AML-193 (cell line): ENCODE measurements at places on chromosomes 2 and 18.
A peak's percentile ranks its signal among the peaks of the same experiment; 100 is the strongest.

GRCh38 chr2:28393114-28393836, 617 bp downstream of the FOSL2 start:
- no peak for DNase-seq

- no peak for DNase-seq
These were observed 22.4 kb downstream of the NCOA1 start for GRCh38 chr2:24513281-24514071.

DNA sequence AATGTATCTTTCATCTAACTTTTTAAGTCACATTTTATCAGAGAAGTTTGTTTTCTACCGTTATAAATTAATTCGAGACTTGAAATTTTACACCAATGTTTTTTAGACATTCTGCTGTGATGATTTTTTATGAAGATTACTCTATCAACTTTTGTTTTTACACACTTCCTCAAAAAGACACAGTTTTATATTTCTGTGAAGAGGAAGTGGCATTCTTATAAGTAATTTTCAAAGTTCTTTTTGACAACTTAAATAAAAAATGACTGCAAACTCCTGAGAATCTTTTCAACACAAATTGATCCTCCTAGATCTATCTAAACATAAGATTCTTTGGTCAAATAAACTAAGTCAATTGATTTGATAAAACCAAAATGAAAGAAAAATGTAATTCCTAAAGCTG, 13.7 kb downstream of the ANKRD44 start:
- DNase-seq = peak; percentile 61

DNA sequence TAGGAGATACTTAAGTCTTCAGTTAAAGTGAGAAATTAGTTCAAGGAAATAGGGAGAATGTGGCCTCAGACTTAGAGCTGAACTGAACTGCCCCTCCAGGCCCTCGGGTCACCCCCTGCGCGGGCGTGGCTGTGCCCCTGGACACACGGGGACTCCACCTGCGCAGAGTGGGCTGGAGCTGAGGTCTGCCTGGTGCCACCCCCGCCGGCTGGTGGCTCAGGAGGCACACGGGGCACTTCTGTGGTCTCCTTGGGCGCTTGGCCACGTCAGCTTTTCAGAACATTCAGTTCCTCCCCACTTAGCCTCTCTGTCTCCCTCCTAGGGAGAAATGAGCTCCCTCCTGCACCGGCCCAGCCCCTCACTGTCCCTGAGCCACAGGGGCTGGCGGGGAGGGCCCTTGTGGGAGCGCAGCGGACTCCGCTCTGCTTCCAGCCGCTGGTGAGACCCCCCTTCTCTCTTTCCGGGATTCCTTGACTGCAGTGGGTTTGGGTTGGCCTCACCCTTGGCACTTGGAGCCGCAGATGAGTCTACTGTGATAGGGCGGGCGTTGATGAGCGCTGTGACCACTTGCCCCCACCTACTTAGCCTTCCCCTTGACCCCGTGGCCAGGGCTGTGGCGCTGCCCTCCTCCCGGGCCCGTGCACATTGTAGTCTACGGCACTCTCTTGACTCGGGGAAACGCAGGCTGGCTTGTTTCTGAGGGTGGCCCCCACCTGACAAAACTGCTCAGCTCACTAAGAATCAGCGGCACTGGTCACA, 18.2 kb upstream of the PDIA6 start:
- DNase-seq = no peak

- DNase-seq = no peak
These were observed 58.5 kb downstream of the ACOXL start for GRCh38 chr2:110790907-110791306.

DNA sequence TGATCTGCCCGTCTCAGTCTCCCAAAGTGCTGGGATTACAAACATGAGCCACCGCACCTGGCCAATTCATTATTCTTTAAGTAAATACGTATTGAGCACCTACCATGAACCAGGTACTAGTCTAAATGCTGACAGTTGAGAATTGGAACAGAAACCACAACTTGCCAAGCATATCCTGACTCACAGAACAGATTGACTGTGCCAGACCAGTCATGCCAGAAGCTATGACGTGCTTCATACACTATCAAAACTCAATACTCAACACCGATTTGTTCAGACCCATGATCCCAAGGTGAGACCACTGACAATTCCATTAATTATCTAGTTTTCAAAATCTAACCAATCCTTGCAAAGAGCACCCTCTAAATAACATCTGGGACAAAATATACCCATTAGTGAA, 148.6 kb downstream of the B3GNT2 start:
- DNase-seq = no peak

GRCh38 chr2:204239411-204240165, 303.0 kb downstream of the ICOS start:
- DNase-seq = no peak

DNA sequence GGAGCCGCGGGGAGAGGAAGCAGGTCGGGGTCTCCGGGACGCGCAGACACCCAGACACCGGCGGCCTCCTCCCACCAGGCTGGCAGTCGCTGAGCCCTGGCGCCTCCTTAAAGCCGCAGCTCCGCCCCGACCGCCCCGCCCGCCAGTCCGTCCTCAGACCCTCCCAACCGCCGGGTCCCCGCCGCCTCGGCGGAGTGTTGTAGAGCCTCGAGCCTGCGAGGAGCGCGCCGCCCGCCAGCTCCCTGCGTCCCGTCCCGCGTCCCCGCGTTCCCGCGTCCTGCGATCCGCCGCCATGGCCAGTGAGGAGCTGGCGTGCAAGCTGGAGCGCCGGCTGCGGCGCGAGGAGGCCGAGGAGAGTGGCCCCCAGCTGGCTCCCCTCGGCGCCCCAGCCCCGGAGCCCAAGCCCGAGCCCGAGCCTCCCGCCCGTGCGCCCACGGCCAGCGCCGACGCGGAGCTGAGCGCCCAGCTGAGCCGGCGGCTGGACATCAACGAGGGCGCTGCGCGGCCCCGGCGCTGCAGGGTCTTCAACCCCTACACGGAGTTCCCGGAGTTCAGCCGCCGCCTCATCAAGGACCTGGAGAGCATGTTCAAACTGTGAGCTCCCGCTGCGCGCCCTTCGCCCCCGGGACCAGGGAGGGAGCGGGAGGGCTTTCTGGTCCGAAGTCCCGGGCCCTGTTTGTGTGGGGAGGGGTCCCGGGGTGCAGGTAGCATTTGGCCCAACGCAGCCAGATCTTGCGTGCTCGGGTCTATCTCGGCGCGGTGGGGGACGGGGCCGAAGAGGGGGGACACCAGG, at the start of gene EFHD1:
Gene EFHD1, plus strand, starts transcription at position 192 of the 793 bp plus-strand sequence. Its CDS starts 101 bp downstream, at position 293.
- DNase-seq = no peak

DNA sequence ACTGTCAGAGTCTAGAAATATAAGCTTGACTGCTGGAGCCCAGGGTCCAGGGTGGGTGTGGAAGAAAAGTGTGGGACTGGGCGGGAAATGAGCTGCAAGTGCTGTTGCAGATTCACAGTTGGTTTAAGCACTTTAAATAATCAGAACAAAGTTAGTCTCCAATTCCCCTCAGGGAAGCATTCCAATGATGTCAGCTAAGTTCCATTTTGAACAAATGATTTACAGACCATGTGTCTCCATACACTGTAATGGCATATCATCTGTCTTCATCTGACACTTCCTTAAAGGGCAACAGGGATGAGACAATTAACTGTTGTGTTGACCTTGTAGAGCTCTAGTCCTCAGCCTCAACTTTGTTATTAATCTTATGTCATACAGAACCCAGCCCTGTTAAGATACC, 31.5 kb upstream of the REG3A start:
- DNase-seq = no peak

DNA sequence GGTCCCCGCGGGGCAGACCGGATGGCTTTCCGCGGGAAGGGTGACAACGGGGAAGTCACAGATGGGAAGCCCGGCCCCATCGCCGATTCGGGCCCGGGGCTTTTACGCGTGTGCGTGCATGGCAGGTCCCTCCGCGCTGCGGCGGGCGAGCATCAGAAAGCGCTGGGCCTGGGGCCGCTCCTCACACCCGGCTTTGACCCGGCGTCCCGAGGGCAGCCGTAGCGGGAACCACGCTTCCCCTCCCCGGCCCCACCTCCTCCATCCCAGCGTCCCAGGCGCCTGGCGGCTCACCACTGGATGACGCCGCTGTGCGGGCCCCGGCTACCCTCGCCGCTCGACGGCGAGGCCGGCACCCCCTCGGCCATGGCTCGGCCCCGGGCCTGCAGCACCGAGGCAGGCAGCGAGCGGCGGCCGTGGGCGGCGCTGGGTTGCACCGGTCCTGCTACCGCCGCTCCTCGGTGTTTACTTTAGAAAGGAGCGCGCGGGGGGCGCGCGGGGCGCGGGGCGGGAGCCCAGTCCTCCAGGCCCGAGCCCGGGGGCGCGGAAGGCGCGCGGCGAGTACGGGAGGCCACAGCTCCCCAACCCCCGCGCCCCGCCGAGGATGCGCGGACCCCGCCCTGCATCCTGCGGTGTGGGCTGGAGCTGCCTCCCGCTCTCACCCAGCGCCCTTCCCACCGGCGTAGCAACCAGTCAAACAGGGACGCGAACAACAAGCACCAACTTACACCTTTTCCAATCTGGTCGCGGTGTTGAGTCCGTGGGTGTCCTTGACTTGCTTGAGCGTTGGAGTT, 806 bp downstream of the RFX8 start:
- DNase-seq = peak; percentile 33

DNA sequence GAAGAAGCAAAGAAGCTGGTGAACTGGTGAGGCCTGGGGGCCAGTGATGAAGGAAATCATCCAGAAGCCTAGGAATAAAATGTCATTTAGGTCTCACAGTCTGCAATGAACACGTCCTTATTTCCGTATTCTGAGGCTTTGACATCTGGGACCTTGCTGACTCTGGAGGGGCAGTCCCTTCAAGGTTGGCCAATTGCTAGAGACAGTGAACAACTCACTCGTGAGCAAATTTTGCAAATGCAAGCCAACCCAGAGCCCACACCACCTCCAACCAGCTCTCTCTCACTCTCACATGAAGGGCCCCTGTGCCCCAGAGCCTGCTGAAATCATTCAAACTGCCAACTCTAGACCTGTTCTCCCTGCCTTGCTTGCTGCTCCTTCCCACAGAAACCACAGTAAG, 279.1 kb upstream of the LYPD1 start:
- DNase-seq = no peak

GRCh38 chr2:137952586-137953129, 11.6 kb upstream of the HNMT start:
- DNase-seq = no peak

- DNase-seq = no peak
These were observed 32.7 kb downstream of the MEX3C start for GRCh38 chr18:51164761-51165281.

DNA sequence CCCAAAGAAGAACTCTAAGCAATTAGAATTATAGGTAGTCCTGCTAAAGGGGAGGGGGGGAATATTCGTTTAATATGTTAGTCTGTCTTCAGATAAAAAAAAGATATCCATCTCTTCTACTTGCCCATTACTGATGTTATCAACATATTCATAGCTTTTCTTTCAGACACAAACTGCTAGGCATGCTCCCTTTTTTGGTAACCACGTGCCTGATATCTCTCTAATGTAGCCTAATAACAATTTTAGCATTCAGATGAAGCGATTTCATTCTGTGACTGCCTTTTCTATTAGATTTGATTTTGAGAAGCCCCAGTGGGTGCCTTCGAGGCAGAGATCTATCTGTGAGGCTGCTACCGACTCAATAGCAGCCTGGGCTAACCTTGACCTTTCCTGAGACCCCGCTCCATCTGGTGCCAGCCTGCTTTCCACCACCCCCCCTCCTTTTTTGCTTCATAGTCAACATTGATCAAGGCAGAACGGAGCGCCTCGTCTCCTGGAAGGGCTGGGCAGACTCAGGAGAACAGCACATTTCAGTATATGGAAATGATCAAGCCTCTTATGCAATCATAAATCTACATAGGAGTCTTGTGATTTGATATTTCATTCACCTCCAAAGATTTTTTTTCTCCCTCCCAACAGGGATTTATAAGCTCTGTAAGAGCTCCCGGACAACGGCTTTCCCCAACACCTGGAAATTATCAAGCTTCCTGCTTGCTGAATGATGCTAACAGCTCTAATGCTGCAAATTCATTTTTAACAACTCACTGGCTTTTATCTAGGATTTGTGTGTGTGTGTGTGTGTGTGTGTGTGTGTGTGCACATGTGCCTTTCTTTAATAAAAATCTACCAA, 14.7 kb upstream of the BCL11A start:
- no peak for DNase-seq

DNA sequence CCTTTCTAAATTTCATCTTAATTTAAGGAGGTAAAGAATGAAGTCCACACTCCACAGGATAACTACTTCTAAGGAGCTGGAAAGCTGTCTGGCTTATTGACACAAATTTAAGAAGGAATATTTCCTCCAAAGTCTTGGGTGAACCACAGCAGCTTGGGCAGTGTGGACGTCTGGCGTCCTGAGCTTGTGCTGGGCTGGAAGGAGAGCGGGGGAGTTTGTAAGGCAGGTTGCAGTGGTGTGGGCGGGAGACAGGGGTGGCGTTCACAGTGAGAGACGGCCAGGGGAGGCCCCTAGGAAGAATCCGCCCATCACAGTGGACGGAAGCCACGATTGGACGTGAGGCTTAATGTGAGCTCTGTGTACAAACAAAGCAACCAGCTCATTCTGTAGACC, 25.7 kb downstream of the ADI1 start:
- no peak for DNase-seq

GRCh38 chr18:56984731-56985130, 162.2 kb upstream of the BOD1L2 start:
- no peak for DNase-seq

- DNase-seq = peak; percentile 36
These were observed 74.9 kb upstream of the KLF7 start for GRCh38 chr2:207240649-207241048.

DNA sequence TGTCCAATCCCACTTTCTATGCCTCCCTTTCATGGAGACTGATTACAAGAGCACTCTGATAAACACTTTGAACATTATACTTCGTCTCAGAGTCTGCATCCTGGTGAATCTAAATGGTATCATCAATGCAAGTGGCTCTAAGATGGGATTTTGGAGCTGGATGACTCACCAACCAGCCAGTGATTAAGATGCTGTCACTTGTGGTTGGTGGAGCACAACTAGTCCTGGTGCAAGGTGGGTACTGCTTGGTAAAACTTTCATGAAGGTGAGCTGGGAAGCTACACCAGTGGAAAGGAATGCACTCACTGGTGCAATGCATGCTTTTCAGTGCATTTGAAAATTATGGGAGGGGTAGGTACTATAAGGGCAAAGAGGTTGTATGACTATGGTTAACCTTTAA, 137.7 kb upstream of the TRIB2 start:
- no peak for DNase-seq

DNA sequence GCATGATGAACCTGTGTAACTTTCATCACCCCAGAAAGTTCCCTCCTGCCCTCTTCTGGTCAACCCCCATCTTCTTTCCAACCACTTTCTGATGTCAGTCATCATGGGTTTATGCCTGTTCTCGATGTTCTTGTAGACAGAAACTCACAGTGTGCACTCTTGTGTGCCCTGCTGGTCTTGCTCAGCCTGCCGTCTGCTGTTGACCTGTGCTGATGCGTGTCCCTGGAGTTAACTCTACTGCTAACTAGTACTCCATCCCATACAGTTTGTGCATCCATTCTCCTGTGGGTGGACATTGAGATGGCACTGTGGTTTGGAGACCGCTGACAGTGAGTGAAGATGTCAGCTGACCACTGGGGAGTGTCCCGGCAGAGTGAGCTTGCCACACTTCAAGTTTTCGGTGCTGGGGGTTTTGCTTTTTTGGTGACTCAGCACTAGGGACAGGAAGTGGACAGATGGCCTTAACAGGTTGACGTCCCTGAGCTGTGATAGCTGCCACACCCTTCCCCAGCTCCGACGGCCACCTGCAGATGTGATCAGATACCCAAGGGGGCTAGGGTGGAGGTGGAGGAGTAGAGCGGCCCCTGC, 14.8 kb downstream of the KLHL29 start:
- DNase-seq = no peak
